ENCODE measurements at places on chromosomes 2 and 18. TPM values are rescaled to one million over a fixed set of nuclear protein-coding genes. Genes with fewer than 3 reads are reported as not detected.

- DNase-seq: no peak
Observed at GRCh38 chr2:38654528-38655381, 11.2 kb upstream of the GALM start.

DNA sequence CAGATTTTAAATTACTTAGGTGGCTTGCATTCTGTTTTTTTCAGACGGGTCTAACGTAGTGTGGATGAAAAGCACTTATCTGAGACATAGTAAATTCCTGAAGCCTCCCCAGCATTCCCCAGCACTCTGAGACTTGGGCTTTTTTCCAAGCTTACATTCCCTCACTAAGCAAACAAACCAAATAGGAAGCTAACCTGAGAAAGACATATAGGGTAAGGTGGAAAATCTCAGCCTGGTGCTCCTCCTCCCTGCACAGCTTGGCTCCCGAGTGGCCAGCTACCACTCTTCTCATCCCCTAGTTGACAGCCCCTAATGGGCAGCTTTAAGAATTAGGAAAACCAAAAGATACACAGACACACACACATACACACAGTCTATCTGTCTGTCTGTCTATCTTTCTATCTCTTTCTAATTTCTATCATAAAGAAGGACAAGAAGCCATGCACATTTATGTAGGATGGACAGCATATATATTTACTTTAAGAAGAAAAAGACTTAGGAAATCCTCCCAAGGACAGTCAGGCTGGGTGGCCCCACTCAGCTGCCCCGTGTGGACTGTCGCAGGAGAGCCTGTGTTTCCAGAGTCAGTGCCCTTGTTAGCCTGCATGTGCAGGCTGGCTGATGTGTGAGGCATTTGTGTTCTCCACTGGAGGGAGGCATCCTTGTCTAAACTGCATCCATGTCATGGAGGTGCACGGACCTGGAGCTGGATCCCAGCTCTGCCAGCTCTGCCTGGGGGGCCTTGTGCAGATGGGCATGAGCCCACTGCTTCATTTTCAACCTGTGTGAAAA, 8.2 kb downstream of the CNNM3 start:
- DNase-seq: no peak

- DNase-seq: no peak
Observed at GRCh38 chr2:151238527-151239487, 22.9 kb downstream of the RBM43 start.

GRCh38 chr18:35164133-35164532, 76.7 kb upstream of the ZNF397 start:
- no peak for DNase-seq

- no peak for DNase-seq
Observed at GRCh38 chr2:185633621-185634020, 105.0 kb upstream of the FSIP2 start.

DNA sequence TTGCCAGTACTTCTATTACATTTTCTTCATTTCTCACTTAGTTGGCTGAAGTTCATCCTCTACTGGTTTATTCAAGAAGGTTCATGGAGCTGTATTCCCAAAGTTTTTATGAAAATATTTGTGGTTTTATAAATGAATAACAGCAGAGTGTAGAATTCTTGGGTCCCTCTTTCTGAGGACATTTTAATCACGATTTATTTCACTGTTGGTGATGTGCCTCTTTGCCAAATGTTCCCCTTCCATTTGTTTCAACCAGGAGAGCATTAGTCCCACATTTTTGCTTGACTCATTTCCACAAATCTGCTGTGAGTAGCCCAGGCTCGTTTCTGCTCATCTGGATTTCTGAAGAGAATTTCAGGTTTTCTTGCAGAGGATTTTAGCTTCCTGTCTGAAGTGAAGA, 20.8 kb downstream of the COPS7B start:
- no peak for DNase-seq

- DNase-seq: no peak
Observed at GRCh38 chr2:40168032-40168431, 283.9 kb downstream of the SLC8A1 start.

GRCh38 chr2:186894478-186894877, 45.5 kb upstream of the ZSWIM2 start:
- DNase-seq: no peak

- DNase-seq: no peak
Observed at GRCh38 chr2:158458617-158458920, 1.8 kb downstream of the PKP4 start.

DNA sequence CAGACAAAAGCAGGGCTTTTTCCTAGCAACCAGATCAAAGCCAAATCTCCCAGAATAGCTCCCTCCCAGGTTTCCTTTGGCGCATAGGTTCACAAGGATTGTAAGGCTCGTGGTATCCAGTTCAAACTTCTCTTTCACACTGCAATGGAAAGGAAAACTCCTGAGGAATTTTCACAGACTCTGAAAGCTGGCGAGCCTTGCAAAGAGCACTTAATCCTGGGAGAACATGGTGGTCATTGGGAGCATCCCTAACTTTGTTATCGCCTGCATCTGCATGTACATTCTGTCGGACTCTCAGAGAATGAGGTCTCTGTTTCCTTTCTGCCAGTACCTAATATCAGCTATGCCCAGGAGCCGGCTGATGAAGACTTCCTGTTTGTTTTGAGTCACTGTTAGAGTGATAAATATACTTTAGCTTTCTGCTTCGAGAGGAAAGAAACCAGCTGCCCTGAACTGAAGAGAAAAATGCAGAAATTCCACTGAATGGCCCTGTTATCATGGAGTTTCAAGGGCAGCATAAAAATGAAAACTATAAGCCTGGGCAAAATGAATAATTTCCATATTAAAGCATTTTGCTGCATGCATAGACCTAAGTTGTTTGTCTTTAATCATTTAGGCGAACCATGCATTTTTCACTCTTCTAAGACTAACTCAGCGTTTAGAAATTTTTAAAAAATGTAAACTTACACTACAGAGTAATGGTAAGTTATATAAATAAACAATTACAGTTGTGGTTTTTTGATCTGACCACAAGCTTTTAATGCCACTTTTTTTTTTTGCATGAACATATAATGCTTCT, 76.4 kb upstream of the ZEB2 start:
- DNase-seq: no peak

GRCh38 chr2:60249879-60250278, 303.6 kb downstream of the BCL11A start:
- no peak for DNase-seq

GRCh38 chr2:168096158-168096557, 151.2 kb downstream of the STK39 start:
- no peak for DNase-seq

DNA sequence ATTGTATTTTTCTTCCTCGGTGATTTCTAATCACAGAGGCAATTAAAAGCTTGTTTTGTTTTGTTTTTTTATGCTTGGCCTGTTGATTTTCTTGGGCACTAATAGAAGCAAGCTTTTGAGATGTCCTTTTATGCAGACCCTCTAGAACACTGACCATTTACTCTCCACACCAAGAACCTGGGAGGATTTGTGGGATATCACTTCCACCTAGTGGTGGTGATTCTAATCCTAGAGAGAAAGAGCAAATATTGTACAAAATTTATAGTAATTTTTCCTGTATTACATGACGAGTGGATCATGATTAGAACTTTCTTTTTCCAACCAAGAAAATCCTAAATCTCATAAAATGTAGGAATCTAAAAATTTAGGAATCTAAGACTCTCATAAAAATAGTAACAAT, 23.4 kb downstream of the NEMP2 start:
- DNase-seq: no peak

DNA sequence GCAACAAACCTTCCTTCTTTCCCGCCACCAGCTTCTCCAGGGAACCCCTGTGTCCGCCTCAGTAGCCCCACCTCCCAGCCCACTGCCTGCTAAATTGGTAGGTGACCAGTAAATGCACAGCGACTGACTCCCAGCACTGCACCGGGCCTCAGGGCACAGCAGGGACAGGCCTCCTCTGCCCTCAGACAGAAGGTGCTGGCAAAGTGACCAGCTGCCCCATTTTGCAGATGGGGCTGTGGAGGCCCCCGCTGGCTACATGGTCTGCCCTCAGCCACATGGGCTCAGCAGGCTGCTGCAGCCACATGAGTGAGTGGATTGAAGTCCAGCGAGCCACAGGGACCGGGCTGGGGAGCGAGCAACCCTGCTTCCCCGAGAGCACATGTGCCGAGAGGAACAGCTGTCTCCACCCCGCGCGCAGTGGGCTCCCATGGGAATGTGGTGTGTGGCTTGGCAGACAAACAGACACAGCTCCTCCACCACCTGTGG, 7.8 kb upstream of the NPPC start:
- peak; percentile 45 for DNase-seq

DNA sequence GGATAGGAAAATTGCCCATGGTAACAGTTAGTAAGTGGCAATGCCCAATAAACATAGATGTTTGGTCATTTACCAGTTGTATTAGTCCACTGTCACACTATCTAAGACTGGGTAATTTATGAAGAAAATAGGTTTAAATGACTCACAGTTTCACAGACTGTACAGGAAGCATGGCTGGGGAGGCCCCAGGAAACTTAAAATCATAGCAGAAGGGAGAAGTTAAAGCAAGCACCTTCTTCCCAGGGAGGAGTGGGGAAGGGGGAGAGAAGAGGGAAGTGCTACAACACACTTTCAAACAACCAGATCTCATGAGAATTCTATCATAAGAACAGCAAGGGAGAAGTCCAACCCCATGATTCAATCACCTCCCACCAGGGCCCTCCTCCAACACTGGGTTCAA, 23.4 kb downstream of the NR4A2 start:
- DNase-seq: no peak

GRCh38 chr2:85470850-85471800, 52.6 kb downstream of the SH2D6 start:
- no peak for DNase-seq

DNA sequence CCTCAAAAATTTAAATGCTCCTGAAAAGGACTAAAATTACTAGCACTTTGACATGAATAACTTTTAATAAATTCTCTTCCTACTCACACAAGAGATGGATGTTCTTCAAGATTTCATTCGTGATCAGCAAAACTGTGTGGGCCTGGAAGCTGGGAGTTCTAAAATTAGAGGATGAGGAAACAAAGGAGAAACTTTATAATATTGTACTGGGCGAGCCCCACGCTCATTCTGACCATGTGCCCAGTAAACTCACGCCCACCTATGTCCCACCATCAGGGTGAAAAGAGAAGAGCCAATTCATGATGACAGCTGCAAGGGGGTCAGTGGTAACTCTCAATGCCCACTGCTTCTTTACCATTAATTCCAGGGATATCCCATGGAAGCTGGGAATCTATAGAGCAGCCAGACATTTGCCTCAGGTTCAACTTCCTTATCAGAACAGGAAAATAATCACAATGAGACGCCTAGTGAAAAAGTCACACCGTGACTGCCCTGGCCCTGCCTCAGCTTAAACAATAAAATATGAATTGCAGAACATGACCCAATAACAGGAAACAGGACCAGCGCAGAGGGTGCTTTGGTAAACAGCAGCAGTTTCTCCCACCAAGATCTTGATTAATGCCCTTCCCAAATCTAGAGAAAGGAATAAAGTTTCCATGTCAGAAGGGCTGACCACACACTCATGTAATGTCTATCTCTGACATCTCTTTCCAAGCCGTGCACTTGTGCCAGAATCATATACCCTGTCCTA, 438.6 kb downstream of the TXNL1 start:
- no peak for DNase-seq

DNA sequence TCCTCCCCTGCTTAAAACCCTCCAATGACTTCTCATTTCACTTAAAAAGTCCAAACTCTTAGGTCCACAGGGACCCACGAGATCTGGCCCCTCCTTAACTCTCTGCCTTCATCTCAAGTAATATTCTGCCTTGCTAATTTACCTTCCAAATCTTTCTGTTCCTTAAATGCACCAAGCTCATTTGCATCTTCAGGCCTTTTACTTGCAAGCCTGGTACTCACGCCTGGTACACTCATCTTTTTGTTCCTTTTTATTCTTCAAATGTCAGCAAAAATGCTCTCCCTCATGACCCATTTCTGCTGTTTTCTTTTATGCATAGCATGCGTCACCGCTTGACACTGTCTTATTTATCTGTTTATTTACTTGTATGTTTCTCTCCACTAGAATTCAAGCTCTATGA, 2.7 kb upstream of the WIPF1 start:
- DNase-seq: no peak

DNA sequence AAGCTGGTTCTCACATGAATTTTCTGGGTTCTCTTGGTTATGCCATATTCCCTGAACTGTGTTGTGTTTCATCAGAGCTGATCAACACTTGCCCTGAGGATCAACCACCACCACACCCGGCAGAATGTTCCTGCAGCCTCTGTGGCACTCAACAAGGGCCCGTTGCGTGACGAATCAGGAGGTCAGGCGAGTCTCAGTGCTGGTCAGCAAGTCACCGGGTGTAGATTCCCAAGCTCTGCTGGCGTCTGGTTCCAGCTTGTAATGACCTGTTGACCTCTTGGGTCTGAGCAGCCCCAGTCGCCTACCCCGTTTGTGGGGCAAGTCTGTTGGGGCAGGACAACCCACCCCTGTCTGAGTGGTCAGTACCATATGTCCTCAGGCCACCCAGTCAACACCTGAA, 46.0 kb downstream of the ADCY3 start:
- no peak for DNase-seq

GRCh38 chr18:74069178-74070050, 78.2 kb downstream of the FBXO15 start:
- DNase-seq: no peak

GRCh38 chr2:238513346-238513745, 86.6 kb downstream of the ASB1 start:
- peak; percentile 80 for DNase-seq

GRCh38 chr18:79607361-79607952, 72.1 kb upstream of the CTDP1 start:
- DNase-seq: no peak

DNA sequence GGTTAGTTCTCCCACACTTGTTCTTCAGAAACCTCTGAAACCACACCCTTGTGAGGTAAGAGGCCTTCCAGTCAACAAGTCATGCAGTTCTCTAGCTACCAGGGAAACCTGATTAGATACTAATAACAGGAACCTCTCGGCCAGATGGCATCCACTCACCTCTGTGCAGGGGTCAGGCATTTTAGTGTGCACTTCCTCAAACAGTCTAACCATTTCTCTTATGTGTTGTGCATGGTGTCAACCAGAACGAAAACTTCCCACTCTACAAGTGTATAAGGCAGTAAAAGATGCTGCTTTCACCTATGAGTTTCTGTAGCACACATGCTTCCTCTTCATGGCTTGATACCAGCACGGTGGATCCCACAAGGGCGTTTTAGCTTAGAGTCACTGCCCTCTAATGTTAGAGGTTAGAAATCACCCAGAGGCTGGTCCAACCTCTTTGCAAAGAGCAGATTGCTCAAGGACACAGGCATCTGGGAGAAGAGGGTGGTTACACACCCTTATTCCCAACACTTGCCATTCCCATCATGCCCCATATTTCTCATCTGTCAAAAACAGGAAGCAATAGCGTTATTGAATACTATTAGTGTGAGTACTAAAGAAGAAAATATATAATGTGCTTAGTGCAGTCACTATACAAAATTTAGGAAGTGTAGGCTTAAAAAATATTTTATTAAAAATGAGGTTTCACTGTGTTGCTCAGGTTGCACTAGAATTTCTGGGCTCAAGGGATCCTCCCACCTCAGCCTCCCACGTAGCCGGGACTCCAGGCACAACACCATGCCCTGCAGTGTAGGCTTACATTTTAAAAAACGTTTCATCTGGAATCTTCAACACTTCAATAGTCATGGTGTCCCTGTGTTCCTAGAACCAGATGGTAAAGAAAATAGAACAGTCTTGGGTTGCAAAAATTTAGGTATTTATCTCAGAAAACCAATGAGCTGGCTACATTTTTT, 34.5 kb upstream of the RAB31 start:
- DNase-seq: no peak

- no peak for DNase-seq
Observed at GRCh38 chr2:219129589-219129988, 31.0 kb downstream of the NHEJ1 start.

The LIPG gene
- 11.8 TPM for total RNA-seq

The FAM237A gene
- not detected for total RNA-seq

The CYP27A1 gene
- 5.4 TPM for total RNA-seq

The PIEZO2 gene
- 14.7 TPM for total RNA-seq

The AMMECR1L gene
- 18.8 TPM for total RNA-seq

The BMP10 gene
- not detected for total RNA-seq

Data from H1 (cell line).